ENCODE measurements at places on chromosomes 1 and 21.
A peak's percentile ranks its signal among the peaks of the same experiment; 100 is the strongest.

DNA sequence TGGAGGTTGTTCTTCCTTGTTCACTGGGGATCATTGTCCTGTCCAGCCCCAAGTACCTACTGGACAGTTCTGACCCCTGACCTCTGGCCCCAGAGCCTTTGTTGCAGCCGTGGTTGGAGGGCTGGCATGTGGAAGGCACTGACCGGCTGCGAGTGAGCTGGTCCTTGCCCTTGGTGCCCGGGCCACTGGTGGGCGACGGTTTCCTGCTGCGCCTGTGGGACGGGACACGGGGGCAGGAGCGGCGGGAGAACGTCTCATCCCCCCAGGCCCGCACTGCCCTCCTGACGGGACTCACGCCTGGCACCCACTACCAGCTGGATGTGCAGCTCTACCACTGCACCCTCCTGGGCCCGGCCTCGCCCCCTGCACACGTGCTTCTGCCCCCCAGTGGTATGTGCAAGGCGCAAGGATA is 11.4 kb downstream of the TIE1 start:
- ATAC-seq: no peak

DNA sequence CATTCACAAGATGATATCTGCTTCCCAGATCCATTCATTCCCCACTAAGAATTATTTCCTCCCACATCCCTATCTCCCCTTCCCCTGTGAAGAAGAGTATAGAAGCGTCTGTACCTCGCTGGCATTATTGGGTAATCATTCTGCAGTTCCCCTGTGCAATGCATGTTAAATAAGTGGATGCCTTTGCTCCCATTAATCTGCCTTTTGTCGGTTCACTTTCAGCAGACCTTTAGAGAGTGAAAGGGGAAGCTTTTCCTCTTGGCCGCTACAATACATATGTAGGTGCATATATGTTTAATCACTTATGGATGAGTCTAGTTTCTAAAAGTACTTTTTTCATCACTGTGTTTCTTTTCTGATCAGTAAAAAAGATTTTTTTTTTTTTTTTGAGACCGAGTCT is 7.0 kb downstream of the CLCN6 start:
- no peak for ATAC-seq

- ATAC-seq: no peak
Measured at GRCh38 chr1:101185421-101185820, 51.4 kb upstream of the S1PR1 start.

- no peak for ATAC-seq
Measured at GRCh38 chr1:150138044-150138443, 11.7 kb upstream of the PLEKHO1 start.

GRCh38 chr1:27428316-27429028 is 36.0 kb downstream of the GPR3 start:
- ATAC-seq: peak; percentile 88

DNA sequence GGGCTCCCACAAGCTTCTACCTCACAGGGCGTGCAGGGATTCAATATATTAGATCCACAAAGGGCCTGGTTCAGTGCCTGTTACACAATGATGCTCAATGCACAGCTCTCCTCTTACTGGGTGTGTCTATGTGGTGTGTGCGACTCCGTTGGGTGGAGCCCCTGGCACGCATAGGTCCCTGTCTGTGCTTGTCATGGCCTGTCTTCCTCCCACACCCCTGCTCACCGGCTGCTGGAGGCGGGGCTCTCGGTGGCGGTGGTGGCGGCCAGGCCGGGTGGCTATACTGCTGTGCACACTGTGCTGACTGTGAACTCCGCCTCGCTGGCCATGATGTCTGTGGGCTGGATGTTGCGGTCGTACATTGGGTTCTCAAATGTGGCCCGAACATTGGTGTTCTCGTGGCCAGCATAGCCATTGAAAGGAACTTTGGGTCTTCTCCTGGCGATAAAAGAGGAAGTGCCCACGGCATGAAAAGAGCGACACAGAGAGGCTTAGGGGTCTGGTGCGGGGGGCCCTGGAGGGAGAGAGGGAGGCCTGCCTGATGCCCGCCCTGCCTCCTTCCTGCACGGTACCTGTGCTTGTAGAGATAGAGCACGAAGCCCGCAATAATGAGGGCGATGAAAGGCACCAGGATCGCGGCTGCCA is 46.9 kb downstream of the ZSCAN20 start:
- ATAC-seq: no peak

DNA sequence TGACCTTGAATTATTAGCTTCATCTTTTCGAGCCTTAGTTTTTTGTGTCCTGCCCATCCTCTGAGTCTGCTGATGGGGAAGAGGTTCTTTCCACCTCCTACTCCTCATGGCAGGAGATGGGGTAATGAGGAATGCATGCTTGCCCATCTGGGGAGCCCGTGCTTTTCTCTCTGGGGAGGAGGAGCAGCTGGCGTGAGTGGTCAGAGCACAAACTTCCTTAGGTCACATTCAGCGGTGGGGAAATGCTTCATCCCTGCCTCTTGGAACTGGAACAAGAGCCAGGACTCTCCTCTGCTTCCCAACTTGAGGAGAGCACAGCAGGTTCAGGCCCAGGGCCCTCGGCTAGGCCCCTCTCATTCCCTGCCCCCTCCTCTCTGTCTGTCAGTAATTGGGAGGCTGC is 155.0 kb downstream of the PCNX2 start:
- no peak for ATAC-seq

- ATAC-seq: peak; percentile 67
Measured at GRCh38 chr21:21039624-21040170, 41.5 kb downstream of the NCAM2 start.

- ATAC-seq: no peak
Measured at GRCh38 chr21:24514081-24514733, 1093.1 kb downstream of the MRPL39 start.

- ATAC-seq: no peak
Measured at GRCh38 chr1:39301606-39302005, 97.1 kb downstream of the MACF1 start.

GRCh38 chr21:40635391-40635790 is 211.6 kb downstream of the DSCAM start:
- no peak for ATAC-seq

- ATAC-seq: no peak
Measured at GRCh38 chr1:193846876-193847604, 660.6 kb upstream of the B3GALT2 start.

DNA sequence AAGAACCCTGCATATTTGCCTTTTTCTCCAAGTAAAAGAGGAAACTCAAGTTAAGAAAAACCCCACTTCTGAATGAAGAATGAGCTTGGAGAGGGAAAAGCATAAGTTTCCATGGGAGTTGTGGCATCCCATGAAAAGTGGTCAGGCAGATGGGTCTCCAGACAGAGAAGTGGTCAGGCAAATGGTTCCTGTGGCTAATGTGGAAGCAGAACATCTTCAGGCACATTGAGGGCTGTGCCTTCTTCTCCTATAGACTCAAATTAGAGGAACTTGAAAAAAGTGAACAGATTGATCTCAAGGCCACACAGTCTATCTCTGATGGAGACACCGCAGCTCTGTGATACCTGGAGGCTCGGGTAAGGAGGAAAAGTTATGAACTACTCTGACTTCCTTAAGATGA is 55.7 kb upstream of the KIRREL1 start:
- no peak for ATAC-seq

- ATAC-seq: no peak
Measured at GRCh38 chr1:85274969-85275453, 1.4 kb downstream of the BCL10 start.

DNA sequence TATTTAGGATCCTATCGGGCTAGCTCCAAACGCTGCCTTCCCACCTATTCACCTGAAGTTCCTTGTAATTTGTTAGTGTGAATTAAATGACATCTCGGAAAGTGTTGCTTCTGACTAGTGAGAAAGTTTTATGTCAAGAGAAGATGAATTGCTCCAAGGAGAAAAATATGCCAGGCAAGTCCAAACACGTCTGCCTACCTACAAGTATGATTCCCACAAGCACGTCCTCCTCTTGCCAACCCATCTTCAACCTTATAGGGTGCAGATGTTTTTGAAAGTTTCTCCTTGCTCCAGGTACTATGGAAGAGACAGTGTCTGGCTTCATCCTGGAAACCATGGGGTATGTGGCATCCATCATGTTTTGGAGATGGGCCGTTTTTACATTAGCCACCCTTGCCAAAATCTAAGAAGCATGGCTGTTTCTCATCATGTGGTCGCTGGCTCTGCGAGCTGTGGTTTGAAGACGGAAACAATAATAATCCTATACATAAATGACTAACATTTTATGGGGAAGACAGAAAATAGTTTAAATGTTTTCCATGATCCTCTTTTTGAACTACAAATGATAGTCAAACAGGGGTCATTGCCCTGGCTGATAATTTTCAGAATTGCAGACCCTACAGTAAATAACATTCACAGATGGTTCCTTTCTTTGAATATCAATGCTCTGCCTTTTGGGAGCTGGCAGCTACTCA is 505.8 kb downstream of the SMYD3 start:
- no peak for ATAC-seq

DNA sequence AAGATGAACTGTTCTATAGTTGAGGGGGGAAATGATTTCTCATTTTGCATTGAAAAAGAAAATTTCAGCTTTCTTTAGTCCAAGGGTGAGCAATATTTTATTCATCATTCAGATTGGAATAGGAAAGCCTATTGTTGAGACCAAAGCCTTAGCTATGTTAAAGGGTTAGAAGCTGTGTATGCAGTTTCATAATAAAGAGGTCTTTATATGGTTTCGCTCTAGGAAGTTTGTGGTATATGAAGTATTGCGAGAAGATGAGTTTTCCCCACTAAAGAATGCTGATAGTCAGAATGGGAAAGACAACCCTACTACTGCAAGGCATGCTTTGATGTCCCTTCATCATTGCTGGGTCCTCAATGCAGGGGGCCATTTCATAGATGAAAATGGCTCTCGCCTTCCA is 28.6 kb downstream of the UAP1 start:
- ATAC-seq: no peak

DNA sequence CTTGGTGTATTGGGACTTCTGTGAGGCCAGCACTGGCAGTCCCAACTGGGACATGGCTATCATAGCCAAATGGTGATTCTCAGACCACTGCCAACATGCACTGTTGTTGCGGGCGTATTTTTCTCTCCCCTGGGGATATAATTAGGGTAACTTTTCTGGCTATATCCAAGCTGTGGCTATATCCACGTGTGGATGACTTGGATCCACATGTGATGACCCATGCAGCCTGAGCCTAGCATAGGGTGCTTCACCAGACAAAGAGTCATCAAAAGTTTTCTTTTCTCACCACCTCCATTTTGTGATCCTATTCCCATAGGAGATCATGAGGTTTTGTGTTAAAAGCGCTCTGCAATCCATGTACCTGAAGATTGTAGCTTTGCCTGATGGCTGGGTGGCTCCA is 51.2 kb upstream of the CSF3R start:
- ATAC-seq: no peak

GRCh38 chr1:212221801-212222200 is 63.4 kb upstream of the PPP2R5A start:
- no peak for ATAC-seq

- no peak for ATAC-seq
Measured at GRCh38 chr1:234597894-234598293, 12.1 kb downstream of the IRF2BP2 start.

- no peak for ATAC-seq
Measured at GRCh38 chr1:28601696-28602095, 9.6 kb downstream of the RAB42 start.

GRCh38 chr1:119068427-119068826 is 72.0 kb downstream of the WARS2 start:
- no peak for ATAC-seq

DNA sequence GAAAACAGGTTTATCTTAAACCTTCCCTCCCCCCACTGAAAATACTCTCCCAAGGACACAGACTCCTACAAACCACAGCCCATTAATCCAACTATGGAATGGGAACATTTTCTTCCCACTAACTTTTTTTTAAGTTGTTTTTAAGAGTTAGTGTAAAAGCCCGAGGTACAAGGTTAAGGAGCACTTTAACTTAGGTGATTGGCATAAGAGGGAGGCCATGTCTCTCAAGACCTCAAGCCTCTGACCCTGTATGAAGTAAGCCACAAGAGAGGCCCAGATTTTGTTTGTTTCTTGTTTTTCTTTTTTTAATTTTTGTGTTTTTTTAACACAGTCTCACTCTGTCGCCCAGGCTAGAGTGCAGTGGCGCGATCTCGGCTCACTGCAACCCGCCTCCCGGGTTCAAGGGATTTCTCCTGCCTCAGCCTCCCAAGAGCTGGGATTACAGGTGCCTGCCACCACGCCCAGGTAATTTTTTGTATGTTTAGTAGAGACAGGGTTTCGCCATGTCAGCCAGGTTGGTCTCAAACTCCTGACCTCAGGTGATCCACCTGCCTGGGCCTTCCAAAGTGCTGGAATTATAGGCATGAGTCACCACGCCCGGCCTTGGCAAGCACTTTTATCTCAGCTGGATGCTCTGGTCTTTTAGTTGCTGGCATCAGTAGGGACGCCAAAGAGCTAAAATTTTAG is 14.4 kb downstream of the ARMH1 start:
- no peak for ATAC-seq

DNA sequence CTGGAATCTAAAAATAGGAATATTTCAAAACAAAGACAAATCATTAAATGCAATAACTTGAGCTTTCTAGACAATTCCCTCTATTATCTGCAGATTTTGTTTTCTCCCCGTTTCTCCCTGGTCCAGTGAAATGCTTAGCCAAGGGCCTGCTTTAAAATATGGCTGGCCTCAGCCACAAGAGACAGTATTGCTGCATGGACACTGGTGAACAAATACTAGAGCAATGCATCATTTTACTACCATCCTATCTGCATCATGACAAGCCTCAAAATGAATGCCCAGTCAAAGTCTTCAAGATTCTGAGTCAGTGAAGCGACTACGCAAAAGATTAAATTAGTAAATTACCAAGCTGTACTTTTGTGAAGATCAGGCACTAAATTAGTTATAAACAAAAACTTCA is 80.5 kb downstream of the ENAH start:
- no peak for ATAC-seq

DNA sequence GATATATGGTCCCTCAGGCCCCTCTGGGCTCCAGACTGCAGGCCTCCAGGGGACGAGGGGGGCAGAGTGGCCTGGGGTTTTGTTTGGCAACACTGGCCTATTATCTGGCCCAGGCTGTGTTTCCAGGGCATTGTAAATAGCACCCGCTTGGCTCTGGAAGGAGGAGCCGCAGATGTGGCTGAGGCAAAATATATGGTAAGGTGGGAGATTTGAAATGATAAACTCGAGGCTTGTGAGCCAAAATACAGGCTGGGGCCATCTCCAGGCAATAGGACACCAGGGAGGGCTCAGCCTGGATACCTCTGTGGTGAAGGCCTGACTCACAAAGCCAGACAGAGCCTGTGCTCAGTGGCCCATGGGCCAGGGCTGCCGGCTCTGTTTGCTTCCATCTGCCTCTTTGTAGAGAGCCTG is 14.0 kb downstream of the NAV1 start:
- ATAC-seq: no peak

- no peak for ATAC-seq
Measured at GRCh38 chr1:54294887-54295286, 94.9 kb downstream of the MRPL37 start.

- ATAC-seq: no peak
Measured at GRCh38 chr1:220891224-220892085, 12.2 kb downstream of the HLX start.

- no peak for ATAC-seq
Measured at GRCh38 chr1:14100444-14100843, 400.5 kb downstream of the PRDM2 start.

GRCh38 chr1:228366062-228366865 is 40.4 kb downstream of the TRIM11 start:
- ATAC-seq: no peak

GRCh38 chr1:99768104-99768503 is 1.7 kb upstream of the FRRS1 start:
- peak; percentile 42 for ATAC-seq
